Endothelial cell of umbilical vein (primary cell): ENCODE measurements at places on chromosomes 11 and 22. TPM values are rescaled to one million over a fixed set of nuclear protein-coding genes. Genes with fewer than 3 reads are reported as not detected.

DNA sequence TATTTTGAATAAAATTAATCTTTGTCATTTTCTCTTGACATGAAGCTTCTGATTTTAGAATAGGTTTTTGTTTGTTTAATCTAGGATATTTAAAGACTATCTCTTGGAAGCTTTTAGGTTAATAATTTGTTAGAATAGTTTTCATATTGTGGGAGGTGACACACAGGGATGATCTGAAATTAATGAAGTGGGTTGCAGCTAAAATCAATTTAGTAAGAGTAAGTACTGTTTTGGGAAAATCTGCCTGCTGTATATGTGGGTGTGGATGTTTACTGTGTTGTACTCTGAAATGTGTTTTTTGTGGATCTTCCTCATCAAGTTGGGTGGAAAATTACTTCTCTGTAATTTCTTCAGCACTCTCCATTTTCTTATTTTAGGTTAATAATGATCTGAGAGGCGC lies 67.3 kb downstream of the BID start:
- H3K27me3 ChIP-seq = no peaks in the 10 kb centered on the region
- H3K27ac ChIP-seq = peak overlapping the region; percentile 91
- H3K4me1 ChIP-seq = peaks cover 19% of the 10 kb centered on the region
- DNase-seq = no peak
- peaks cover 1% of the 10 kb centered on the region for H3K36me3 ChIP-seq

GRCh38 chr11:72682238-72682857 lies 8.1 kb upstream of the PDE2A start:
- H3K4me1 ChIP-seq = no peaks in the 10 kb centered on the region
- no peaks in the 10 kb centered on the region for H3K36me3 ChIP-seq
- H3K4me3 ChIP-seq = no peak overlapping the region
- no peak for DNase-seq
- H3K27me3 ChIP-seq = peaks cover 4% of the 10 kb centered on the region
- H3K27ac ChIP-seq = no peak overlapping the region

DNA sequence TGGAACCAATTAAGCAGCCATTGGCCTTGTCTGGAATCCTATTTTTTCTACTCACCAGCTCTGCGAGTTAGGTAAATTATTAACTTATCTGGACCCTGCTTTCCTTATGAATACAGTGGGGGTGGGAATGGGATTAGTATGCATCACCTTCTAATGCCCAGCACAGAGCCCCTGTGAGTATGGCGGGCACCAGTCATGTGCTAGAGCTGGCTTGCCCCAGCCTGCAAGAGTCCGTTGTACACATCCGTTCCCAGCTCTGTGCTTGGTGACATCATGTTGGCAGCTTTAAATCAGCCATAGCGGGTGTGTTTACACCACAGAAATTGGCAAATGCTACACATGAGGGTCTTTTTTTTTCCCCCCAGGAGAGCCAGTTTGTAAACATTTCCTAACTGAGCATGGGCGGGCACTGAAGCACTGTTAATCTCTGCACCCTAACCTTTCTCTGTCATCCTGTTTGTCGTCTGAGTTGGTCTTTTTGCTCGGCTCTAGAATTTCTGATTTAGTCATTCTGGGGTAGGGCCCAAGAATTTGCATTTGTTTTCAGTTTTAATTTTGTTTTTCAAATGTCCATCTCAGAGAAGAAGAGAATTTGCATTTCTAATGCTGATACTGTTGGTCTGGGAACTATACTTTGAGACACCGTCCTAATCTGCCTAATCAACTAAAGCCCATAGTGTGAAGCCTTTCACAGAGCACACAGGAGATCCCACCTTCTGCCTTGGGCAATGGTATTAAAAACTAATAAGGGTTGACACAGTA lies 130.3 kb upstream of the TBCEL start:
- no peaks in the 10 kb centered on the region for H3K4me1 ChIP-seq
- DNase-seq = no peak
- no peak overlapping the region for H3K4me3 ChIP-seq
- no peaks in the 10 kb centered on the region for H3K36me3 ChIP-seq
- H3K27me3 ChIP-seq = no peaks in the 10 kb centered on the region

DNA sequence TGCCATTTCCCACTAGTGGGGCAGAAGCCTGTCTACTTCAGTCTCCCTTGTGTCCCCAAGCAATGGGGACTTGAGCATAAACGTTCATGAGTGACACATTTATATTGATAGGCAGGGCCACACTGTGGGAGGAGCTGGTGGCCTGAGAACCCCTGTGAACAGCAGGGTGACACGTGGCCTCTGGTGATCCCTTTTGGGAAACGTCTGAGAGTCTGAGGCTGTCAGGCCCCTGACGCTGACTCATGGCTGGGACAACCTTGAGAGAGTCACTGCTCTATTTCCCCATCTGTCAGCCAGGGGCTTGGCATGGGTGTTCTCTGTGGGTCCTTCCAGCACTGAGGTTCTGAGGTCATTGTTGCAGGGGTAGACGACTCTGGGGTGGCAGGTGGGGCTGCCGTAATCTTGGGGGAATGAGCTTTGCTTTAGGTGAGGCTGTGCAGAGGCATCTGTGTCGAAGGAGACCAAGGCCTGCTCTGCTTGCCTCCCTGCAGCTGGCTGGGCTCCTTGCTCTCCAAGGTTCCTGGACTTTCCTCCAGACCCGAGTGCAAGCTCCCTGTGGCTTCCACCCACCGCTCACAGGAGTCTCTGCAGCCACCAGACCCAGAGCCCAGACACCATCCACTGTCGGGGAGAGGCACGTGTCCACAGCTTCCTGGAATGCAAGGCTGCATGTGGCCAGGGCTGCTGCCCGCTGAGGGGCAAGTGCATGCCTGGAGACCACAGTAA lies 54.7 kb downstream of the SMIM38 start:
- no peaks in the 10 kb centered on the region for H3K4me1 ChIP-seq
- H3K36me3 ChIP-seq = no peaks in the 10 kb centered on the region
- no peak for DNase-seq
- H3K27me3 ChIP-seq = no peaks in the 10 kb centered on the region

- H3K27ac ChIP-seq = no peak overlapping the region
- no peaks in the 10 kb centered on the region for H3K4me1 ChIP-seq
- no peak overlapping the region for H3K4me3 ChIP-seq
- no peaks in the 10 kb centered on the region for H3K36me3 ChIP-seq
- no peaks in the 10 kb centered on the region for H3K27me3 ChIP-seq
Observed at GRCh38 chr11:35812828-35813227, 131.0 kb upstream of the LDLRAD3 start.

- H3K36me3 ChIP-seq = no peaks in the 10 kb centered on the region
- H3K27ac ChIP-seq = no peak overlapping the region
- no peaks in the 10 kb centered on the region for H3K4me1 ChIP-seq
- DNase-seq = no peak
- no peak overlapping the region for H3K4me3 ChIP-seq
Observed at GRCh38 chr11:64936539-64936938, 846 bp upstream of the GPHA2 start.

DNA sequence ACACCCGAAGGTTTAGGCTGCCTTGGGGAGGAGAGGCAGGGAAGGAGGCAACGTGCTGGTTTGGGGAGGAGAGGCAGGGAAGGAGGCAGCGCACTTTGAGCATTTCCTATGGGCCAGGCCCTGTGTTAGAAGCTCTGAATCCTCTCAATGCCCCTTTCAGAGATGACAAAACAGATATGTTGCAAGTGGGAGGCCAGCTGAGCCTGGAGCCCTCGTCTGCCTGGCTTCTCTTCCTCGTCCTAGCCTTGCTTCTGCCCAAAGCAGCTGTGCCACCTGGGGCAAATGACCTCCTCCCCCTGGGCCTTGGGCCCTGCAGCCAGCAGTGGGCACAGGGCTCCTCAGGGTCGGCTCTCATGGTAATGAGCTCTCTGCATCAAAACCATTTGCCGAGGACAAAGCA lies 15.3 kb upstream of the LRRC32 start:
- H3K27ac ChIP-seq = no peak overlapping the region
- H3K36me3 ChIP-seq = no peaks in the 10 kb centered on the region
- H3K27me3 ChIP-seq = no peaks in the 10 kb centered on the region
- no peak overlapping the region for H3K4me3 ChIP-seq
- H3K4me1 ChIP-seq = no peaks in the 10 kb centered on the region

- no peaks in the 10 kb centered on the region for H3K4me1 ChIP-seq
- no peak overlapping the region for H3K27ac ChIP-seq
- no peaks in the 10 kb centered on the region for H3K36me3 ChIP-seq
- H3K4me3 ChIP-seq = no peak overlapping the region
- no peak for DNase-seq
- H3K27me3 ChIP-seq = peaks cover 2% of the 10 kb centered on the region
Observed at GRCh38 chr22:22716136-22716665, 71.8 kb downstream of the GGTLC2 start.

DNA sequence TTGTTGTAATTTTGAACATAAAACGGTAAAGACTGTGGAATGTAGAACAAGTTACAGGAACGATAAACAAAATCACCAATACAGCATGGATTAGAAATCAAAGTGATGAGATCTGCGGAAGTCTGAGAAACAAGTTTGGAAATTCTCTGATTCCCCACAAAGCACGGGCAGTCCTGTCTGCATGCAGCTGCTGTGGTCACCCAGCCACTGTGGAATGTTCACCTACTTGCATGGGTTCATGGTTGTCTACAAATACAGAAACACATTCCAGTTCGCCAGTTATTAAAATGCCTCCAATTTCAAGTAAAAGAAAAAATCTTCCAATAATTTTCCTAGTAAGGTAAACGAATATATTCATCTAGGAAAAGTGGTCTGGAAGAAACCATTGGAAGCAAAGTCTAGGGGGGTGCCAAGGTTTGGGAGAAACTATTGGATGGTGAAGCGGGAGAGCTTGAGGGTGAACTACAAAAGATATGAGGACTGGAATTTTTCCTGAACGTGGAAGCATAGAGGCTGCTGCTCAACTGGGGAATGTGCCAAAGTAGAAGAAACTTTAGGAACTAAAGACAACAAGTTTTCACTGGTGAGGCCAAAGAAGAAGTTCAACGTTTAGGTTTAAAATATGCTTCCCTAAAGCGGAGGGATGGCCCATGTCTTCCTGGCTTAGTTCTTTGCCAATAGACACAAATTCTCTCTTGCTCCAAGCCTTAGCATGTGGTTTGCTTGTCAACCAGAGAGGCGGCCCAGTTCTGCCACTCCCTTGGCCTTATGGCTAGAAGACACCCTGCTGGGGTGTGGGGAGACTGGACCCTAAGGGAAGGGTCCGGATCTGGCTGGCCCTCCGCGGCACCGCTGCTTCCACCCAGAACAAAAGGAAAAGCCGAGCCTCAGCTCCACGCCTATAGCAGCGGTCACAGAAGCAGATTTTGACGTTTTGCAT lies 70.2 kb downstream of the CTTN start:
- no peak overlapping the region for H3K4me3 ChIP-seq
- no peaks in the 10 kb centered on the region for H3K36me3 ChIP-seq
- H3K4me1 ChIP-seq = no peaks in the 10 kb centered on the region

GRCh38 chr11:36586543-36586942 lies 7.8 kb upstream of the IFTAP start:
- peaks cover 25% of the 10 kb centered on the region for H3K27me3 ChIP-seq
- no peak overlapping the region for H3K4me3 ChIP-seq
- DNase-seq = no peak
- no peaks in the 10 kb centered on the region for H3K4me1 ChIP-seq
- no peak overlapping the region for H3K27ac ChIP-seq

DNA sequence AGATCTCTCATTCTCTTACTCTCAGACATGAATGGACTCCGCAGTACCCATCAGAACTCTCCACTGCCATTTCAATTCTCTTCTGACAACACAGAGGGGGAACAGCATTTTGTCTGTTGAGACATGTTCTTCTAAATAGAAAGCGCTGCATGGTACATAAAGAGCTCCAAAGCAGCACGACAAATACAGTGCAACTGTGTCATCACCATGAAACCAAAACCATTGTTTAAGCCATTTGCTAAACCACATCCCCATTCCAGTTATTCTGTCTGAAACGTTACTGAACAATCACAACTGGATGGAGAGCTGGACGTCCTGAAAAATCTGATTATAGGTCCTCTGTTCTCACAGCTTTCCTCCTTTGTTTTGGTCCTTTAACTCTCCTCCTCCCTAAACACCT lies 17.9 kb upstream of the TENM4 start:
- H3K27ac ChIP-seq = no peak overlapping the region
- no peak for DNase-seq
- H3K27me3 ChIP-seq = no peaks in the 10 kb centered on the region
- H3K4me3 ChIP-seq = no peak overlapping the region
- H3K36me3 ChIP-seq = no peaks in the 10 kb centered on the region

GRCh38 chr11:104991994-104992393 lies 23.6 kb upstream of the CASP4 start:
- DNase-seq = no peak
- no peak overlapping the region for H3K27ac ChIP-seq
- H3K4me3 ChIP-seq = no peak overlapping the region
- H3K27me3 ChIP-seq = no peaks in the 10 kb centered on the region

DNA sequence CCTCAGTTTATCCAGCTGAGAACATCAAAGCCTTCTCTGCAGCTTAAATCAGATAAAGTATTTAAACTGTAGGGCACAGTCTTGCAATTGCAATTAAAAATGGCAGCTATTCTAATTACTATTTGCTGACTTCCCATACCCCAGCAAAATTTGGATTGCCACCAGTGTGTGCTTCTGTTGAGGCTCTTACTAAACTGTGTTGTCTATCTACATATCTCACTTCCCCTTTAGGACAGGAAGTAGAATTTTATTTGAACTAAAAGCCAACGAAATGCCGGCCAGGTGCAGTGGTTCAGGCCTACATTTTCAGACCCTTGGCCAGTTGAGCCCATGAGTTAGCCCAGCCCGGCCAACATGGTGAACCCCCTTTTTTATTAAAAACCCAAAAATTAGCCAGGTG lies 7.1 kb downstream of the SAA4 start:
- no peaks in the 10 kb centered on the region for H3K27me3 ChIP-seq
- H3K4me1 ChIP-seq = no peaks in the 10 kb centered on the region
- H3K4me3 ChIP-seq = no peak overlapping the region
- no peaks in the 10 kb centered on the region for H3K36me3 ChIP-seq
- H3K27ac ChIP-seq = no peak overlapping the region

- H3K27ac ChIP-seq = no peak overlapping the region
- peaks cover 12% of the 10 kb centered on the region for H3K36me3 ChIP-seq
- peaks cover 34% of the 10 kb centered on the region for H3K4me1 ChIP-seq
- no peak for DNase-seq
- no peaks in the 10 kb centered on the region for H3K27me3 ChIP-seq
Observed at GRCh38 chr11:111980062-111980461, 42.9 kb downstream of the DIXDC1 start.

The ZC3H12C gene
- 14.5 and 14.7 TPM in 2 replicates for total RNA-seq

The MYRF gene
- 0.82 and 1.8 TPM in 2 replicates for total RNA-seq

The PIH1D2 gene
- 1.3 and 1.8 TPM in 2 replicates for total RNA-seq

The SLC37A2 gene
- total RNA-seq = 1.1 and 1.3 TPM in 2 replicates
